ENCODE measurements at places on chromosomes 5 and 9.

DNA sequence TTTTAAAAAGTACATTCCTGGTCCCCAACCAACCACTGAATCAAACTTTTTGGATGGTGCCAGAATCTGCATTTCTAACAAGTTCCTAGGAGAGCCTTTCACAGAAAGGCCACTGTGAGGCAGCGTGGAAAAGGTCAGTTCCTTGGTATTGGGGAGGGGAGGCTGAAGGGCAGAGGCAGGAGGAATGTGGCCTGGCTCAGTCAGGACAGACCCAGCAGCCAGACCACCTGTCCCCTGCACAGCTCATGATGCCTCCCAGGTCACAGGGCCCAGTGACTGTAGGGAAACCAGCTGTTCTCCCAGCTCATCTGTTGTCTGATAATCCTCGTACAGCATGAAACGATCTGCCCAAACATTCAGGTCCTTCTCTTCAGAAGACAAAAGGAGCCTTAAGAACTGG is 132.9 kb downstream of the LHFPL2 start:
- no peak for DNase-seq

DNA sequence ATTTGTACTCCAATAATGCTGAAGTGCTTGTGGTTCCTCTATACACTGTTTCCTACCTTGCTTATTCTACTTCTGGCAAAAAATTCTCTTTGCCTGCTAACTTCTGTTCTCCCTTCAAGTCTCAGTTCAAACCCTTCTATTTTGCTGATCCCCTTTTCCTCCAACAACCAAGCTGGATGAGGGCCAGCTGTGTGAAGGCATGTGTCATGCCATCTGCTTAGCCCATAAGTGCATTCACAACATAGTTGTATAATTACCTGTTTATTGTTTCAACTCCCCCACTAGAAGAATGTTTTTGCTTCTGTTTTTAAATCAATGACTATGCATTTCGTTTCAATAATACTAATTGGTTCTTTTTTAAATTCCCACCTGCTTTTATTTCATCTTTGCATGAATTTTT is 1951.4 kb upstream of the WWC1 start:
- no peak for DNase-seq

DNA sequence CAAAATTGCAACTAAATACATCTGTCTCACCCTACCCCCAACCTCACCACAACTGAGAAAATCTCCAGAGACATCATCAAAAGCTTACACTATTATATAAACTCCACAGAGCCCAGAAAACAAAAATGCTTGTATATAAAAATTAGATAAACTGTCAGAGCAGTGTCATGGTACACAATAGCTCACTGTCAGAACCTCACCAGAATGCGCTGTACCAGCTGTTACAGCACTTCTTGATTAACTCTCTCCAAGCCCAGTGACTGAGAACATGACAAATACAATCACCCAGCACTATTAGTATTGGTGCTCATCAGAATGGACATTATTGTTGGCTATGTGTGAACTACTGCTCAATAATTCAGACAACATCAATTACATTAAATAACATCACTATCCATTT is 65.7 kb downstream of the ZDHHC21 start:
- no peak for DNase-seq

GRCh38 chr5:41763081-41763480 is 107.1 kb downstream of the OXCT1 start:
- DNase-seq, result no peak

GRCh38 chr5:114789773-114790402 is 379.8 kb downstream of the TRIM36 start:
- peak; percentile 11 for DNase-seq
